Anterior cingulate cortex (tissue), 58 donors: ENCODE measurements at places on chromosomes 11 and 22.
A peak's percentile ranks its signal among the peaks of the same experiment; 100 is the strongest.

DNA sequence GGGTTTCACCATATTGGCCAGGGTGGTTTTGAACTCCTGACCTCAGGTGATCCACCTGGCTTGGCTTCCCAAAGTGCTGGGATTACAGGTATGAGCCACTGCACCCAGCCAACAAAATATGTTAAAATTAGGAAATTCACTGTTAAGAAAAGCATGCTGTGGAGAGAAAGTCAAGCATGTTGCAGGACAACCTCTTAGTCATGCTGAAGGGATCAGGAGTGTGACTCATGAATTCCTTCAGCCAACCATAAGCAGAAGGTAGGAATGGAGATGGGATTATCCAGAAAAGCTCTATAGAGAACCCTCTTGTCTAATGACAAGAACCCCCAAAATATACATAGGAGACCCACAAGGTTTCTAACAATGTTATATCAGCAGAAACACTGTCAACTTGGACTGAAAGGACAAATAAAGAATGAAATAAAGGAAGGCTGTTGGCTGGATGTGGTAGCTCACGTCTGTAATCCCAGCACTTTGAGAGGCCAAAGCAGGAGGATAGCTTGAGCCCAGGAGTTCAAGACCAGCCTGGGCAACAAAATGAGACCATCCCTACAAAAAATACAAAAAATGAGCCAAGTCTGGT is 16.0 kb downstream of the MRTFA start:
- no peak for DNase-seq

DNA sequence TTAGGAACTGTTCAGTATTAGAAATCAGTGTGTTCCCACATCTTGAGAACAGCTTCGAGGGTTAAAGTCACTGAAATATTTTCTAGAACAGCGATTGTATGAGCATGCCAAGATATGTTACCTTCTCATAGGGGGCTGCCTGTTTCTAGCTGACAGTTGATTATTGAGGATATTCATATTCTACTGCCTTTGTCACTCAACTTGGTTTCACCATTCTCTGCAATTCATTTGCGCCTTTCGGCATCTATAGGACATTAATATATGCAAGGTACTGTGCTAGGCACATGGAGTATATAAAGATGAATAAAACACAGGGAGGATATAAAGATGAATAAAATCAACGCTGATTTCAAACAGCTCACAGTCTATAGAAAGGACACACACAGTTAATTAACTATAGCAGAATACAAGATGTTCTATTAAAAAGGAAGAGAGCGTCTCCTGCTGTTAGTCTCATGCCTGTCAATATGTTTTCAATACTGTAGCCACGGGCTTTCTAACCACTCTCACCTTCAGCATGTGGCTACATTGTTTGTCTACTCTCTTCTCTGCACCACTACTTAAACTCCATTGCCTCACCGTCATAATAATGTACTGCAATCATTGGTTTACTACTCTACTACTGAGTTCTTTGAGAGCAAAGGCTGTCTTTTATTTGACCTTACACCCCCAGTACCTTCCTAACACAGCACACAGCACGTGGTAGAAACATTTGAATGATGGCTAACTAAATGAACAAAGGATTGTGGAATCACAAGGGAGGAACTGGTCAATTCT is 81.9 kb downstream of the RAB30 start:
- no peak for DNase-seq

DNA sequence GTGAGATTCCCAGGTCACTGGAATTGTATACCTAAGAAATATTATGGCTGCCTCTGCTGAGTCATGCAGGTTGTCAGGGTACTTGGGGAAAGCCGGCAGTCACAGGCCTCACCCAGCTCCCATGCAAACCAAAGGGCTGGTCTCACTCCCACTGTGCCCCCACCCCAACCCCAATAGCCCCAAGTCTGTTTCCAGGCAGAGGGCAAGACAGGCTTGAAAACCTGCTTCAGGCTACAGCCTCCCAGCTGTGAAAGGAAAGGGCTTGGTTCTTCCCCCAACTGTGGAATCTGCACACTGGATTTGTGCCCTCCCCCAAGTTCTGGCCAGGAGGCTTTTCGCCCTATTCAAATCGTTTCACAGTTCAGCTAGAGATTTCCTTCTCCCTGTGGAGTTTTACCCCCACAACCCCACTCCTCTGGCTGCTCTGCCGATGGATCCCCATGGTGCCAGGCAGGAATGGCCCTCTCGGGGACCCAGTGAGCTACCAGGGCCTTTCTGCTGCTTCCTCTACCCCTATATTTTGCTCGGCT is 37.0 kb upstream of the ABTB2 start:
- DNase-seq: no peak

GRCh38 chr22:46964773-46965550 is 202.5 kb downstream of the TBC1D22A start:
- no peak for DNase-seq

GRCh38 chr11:6979365-6979764 is 40.8 kb downstream of the ZNF214 start:
- DNase-seq: no peak

GRCh38 chr11:32316232-32316631 is 119.1 kb downstream of the WT1 start:
- no peak for DNase-seq

DNA sequence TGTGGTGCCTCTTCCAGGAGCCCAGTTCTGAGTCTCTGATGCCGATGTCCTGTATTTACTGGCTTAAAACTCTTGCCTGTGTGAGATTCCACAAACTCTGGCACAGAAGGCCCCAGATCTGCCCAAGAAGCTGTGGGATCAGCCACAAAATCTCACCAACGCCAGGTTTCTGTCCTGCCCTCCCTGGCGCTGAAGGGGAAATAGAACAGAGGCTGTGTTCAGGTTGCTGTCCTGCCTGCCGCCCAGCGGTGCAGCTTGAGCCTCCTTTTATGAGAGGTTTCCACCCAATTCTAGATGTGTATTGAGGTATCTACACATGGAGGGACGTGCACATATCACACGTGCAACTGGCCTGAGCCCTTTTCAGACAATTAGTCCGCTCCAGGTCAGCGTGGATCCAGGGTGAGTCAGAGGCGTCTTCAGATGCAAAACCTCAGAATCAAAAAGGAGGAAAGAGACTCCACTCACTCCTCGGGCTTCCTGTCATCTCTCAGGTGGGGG is 2.2 kb downstream of the TMEM80 start:
- no peak for DNase-seq

DNA sequence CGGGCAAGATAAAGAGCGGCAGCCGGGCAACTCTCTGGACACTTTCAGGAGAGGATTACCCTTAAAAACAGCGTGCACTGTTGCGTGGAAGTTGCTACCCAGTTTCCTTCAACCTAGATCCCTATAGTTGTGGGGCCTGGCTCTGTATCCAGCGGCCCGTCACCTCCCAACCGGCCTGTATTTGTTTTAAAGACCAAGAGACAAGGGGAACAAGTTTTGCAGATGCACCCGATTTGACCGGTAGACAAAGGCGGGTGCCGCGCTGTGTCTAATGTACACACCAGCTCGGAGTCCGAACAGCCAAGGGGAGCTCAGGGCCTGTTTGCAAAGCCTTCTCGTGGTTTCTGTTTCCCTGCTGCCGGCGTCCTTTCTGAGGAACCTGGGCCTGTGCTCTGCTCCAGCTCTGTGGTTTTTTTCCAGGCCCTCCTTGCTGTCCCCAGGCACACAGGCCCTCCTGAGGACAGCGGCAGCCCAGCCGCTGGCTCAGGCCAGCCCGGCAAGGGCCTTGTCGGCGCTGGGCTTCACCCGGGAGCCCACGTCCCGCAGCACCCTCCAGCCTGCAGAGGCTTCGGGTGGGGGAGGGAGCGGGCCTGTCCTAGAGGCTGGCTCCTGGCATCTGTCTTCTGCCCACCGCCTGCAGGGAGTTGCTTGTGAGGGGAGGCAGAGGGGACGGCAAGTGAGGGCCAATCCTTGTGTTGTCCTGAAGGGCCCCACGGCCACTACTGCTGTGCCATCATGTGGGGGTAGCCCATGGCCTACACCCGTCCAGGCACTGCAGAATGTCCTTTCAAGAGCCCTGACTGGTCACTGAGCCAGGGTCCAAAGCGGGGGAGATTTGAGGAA is 1.4 kb downstream of the TBX1 start:
- no peak for DNase-seq

DNA sequence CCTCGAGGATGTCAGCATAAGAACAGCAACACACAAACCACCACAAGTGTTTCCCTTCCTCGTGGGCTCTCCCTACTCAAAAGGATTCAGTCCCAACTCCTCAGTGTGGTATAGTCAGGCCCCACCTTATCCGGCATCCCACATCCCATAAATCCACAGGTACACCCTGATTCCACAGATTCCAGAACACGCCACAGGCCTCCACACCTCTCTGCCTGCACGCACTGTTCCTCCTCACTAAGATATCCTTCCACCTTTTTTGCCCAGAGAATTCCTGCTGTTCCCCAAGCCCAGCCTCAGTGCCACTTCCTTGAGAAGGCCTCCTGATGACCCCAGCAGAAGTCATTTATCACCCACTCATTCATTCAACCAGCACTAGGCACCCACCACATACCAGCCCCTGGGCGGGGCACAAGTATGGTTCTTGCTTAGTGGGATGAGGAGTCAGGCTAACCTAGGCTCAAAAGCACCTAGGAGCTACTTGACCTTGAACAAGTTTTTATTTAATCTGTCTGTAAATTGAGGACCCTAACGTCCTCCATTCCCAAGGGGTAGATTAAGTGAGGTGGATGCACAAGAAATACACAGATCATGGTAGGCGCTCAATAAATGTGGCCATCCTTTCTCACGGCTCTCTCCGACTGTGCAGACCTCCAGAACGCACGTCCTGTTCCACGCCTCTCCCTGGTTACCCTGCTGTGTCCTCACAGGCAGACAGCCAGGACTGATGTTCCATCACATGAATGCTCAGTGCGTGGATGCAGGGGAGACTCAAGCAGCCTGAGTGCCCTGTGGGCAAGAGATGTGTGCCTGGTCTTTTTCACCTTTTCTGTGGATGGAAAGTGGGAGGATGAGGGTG is 2.1 kb upstream of the KCNJ4 start:
- no peak for DNase-seq

DNA sequence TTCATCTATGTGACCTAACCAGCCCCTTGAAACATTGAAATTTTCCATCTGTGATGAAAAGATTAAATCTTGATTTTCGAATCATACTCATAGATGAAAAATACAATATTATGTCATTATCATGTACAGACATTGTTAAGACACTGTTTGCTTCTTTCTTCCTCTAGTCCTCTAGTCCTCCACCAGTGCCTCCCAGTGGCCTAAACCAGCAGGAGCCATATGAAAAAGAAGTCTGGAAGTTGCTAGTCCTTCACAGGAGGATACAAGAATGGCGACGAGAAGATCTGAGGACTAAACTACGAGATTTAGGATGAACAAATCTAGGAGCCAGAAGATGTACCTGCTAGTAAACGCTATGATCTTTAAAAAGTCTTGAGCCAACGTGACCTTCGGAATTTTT is 134.1 kb downstream of the SLC17A6 start:
- no peak for DNase-seq

- peak; percentile 54 for DNase-seq
These were observed 3.2 kb upstream of the CSDC2 start for GRCh38 chr22:41557401-41558240.

GRCh38 chr11:2725368-2726300 is 25.8 kb upstream of the KCNQ1OT1 start:
- DNase-seq: no peak

- DNase-seq: no peak
These were observed 12.1 kb upstream of the TMEM45B start for GRCh38 chr11:129803533-129803932.

DNA sequence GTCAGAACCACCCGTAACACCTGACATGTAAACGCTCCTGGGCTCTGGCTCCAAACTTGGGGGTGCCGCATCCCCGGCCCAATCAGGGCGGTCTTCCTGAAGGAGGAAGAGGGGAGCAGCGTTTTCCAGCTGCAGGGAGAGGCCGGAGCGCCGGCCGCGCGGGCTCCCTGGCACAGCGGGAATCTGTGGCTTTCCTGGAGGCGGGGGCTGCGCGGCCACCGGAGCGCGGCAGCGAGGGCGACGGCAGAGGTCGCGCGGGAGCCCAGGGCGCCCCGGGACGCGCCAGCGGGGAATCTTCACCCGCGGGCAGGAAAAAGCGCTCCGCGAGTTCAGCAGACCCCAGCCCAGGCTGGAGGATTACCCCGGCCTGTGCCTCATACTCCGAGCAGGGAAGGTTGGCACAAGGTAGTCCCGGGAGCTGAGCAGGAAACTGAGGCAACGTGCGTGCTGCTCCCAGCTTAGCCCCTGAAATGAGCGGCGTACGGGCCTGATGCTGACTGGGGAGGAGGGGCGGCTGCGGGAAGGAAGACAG is 600 bp upstream of the ESAM start:
- DNase-seq: no peak

DNA sequence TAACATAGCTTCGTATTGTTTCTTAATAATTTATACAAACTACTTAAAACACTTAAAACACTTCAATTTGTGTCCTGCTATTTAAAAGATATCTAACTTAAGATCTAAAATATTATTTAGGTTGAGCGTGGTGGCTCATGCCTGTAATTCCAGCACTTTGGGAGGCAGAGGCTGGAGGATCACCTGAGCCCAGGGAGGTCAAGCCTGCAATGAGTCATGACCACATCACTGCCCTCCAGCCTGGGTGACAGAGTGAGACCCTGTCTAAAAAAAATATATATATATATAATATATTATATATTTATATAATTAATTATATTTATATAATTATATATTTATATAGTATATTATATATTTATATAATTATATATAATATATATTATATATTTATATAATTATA is 4.2 kb upstream of the CTR9 start:
- DNase-seq: no peak

- no peak for DNase-seq
These were observed 174.8 kb downstream of the NELL1 start for GRCh38 chr11:20844216-20844615.

DNA sequence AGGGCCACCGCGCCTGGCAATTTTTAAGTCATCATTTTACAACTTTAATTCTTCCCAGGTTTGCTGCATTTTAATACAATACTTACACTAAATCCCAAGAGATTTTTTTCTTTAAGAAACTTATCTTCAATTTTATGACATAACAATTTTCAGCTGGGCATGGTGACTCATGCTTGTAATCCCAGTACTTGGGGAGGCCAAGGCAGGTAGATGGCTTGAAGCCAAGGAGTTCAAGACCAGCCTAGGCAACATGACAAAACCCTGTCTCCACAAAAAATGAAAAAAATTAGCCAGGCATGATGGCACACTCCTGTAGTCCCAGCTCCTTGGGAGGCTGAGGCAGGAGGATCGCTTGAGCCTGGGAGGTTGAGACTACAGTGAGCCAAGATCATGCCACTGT is 38.8 kb downstream of the CLDN25 start:
- DNase-seq: no peak

- no peak for DNase-seq
These were observed 37.1 kb downstream of the ST3GAL4 start for GRCh38 chr11:126392633-126393013.

- DNase-seq: no peak
These were observed 310.8 kb upstream of the SORL1-AS1 start for GRCh38 chr11:121763526-121763925.

GRCh38 chr11:62724171-62724570 is 3.1 kb downstream of the HNRNPUL2 start:
- DNase-seq: no peak
